ENCODE measurements at places on chromosomes 3 and 15. TPM values are rescaled to one million over a fixed set of nuclear protein-coding genes. Genes with fewer than 3 reads are reported as not detected.

The CSK gene
- total RNA-seq = 13.6 TPM

The FAM131A gene
- total RNA-seq = 9.7 TPM

The SLC28A1 gene
- not detected for total RNA-seq

The ABTB1 gene
- total RNA-seq = 3.2 TPM

DNA sequence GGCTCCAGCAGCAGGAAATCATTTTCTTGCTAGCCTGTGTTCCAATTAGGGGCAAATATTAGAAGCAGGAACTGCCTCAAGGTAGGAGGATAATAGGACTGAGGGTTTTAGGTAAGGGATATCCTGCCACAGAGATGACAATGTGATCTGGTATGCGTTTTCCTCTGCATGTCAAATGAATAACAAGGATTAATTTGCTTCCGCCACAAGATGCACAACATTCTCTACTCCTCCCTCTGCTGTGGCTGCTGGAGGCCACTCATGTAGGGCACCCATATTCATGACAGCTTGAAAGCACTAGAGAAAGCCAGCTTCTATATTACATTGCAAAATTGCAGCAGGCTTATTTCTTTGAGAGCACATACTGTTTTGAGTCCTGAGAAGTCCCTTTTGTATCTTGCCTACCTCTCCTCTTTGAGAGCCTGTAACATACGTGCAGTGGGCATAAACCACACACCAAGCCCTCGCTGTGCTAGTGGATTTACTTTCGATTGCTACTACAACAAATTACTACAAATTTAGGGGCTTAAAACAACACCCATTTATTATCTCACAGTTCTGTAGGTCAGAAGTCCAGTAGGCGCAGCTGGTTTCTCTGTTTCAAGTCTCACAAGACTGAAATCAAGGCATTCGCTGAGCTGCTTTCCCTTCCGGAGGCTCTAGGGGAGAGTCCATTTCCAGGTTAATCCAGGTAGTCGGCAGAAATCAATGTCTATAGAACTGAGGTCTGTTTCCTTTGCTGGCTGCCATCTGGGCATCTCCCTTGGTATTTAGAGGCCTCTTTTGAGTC, 5.9 kb upstream of the CD47 start:
- DNase-seq = no peak

DNA sequence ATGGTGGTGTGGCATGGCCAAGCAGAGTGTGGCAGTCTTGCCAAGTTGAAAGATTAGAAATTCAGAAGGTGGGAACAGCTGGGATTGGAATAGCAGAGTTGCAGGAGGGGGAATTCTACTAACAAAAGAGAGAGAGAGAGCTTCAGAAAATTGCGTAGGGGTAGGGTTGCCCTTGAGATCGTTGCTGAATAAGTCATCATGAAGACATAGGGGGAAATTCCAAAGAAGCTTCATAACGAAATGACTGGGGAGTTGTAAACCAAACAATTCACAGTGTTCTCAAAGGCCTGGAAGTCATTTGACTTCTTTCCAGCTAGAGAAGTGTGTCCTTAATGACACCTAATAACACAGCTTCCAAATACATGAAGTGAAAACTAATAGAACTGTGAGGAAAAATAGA, 26.3 kb upstream of the TIPARP start:
- DNase-seq = peak; percentile 75

- DNase-seq = no peak
Observed at GRCh38 chr3:194497799-194498575, 11.2 kb upstream of the ATP13A3 start.

DNA sequence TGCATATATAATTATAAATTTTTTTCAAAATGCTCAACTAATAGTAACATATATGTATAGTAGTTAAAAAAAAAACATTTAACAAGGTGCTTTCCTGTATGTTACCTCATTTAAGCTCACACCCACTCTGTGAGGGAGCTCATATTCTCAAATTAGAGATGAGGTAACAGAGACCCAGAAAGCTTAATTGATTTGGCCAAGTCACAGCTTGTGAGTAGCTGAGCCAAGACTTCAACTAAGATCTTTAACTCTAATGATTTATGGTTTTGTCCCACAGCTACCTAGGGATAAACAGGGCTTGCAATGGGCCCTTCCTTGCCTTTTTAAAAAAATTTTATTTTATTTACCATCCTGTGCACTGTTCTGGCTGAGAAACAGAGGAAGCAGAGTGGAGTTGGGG, 230.0 kb upstream of the GOLIM4 start:
- no peak for DNase-seq

DNA sequence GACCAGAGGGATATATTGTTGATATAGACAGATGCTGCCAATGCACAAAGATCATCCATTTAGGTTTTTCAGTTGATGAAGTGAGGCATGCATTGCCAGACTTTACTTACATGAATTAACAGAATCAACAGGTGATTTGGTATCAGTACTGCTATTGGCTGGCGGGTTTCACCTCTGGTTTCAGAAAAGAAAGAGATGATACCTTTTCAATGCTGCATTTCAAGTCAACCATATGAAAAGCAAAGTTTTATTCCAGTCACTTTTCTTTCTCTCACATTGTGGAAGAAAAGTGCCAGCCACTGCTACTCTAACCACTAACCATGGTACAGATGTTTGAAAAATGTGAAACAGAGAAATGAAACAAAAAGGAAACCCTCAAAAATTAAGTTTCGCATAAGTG, 289.1 kb downstream of the TIGIT start:
- DNase-seq = no peak

DNA sequence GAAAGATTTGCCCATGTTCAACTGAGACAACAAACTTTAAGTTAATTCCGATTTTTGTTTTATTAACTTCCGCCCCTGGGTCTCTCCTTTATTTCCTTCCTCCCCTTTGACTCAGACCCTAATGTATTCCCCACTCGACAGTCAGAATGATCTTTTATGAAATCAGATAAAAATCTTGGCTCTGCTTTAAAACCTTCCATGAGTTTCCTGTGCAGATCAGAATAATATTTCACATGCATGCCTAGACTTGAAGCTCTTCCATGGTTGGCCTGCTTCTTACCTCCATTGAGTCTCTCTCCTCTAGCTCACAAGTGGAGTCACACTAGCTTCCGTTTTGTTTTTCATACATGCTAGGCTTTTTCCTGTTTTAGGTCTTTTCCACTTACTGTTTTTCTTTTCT, 116.8 kb upstream of the SPATA16 start:
- DNase-seq = no peak

DNA sequence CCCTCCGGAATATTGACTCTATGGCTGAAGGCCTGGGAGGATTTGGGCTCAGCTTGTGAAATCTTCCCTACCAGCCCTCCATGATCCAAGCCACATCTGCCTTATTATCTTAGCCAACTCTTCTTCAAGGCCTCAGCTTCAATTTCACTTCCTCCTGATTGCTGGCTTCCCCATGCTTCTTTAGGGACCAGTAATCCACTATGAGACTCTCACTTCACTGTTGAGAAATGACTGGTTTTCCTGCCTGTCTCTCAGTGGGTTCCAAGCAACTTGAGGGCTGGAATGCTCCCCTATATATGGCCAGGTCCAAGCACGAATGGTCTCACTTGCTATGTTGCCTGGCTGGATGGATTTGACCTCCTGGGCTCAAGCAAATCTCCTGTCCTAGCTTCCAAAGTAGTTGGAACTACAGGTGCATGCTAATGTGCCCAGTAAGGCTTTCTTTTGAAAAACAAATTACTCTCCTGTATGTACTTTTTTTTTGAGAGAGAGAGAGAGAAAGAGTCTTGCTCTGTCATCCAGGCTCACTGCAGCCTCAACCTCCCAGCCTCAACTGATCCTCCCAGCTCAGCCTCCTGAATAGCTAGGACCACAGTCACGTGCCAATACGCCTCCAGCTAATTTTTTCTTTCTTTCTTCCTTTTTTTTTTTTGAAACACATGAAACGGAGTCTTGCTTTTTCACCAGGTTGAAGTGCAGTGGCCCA, 7.9 kb upstream of the PIK3CB start:
- no peak for DNase-seq

- DNase-seq = peak; percentile 48
Observed at GRCh38 chr15:62848632-62849050, 193.9 kb upstream of the TPM1 start.

DNA sequence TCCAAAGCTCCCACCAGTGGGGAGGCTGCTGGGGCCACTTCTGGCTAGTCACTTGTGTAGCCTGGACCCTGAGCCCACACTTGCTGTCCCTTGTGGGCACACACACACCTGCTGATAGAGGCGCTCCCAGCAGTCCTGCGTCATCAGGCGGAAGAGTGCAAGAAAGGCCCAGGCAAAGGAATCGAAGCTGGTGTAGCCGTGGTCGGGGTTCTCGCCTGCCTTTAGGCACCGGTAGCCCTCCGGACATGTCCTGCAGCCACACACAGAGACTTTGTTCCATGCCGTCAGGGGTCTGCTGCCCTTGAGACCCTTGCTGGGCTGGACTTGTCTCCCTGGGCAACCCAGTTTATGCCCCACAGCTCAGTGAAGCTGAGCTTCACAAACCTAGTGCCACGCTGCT, 42.9 kb downstream of the SCN5A start:
- DNase-seq = no peak

- DNase-seq = no peak
Observed at GRCh38 chr15:32993285-32993684, 201.2 kb downstream of the FMN1 start.

DNA sequence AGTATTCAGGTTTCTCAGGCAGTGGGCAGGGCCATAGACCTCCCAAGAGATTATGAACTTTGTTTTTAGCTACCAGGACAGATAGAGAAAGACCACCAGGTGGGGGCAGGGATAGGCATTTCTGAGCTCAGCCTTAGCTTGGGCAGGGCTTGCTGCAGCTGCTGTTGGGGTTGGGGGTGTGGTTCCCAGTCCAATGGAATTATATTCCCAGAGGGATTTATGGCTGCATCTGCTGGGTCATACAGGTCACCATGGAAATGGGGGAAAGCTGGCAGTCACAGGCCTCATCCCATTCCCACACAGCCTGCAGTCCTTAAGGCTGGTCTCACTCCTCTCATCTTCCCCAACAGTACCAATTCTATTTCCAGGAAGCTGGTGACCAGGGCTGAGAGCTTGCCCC, 144.6 kb upstream of the ZPLD1 start:
- DNase-seq = no peak

- DNase-seq = no peak
Observed at GRCh38 chr15:22786868-22787698, 639 bp downstream of the NIPA1 start.

GRCh38 chr3:42844412-42844713, 31.3 kb downstream of the CYP8B1 start:
- no peak for DNase-seq

Measured in IMR-90 (cell line).